ENCODE measurements at places on chromosomes 12 and 14.

DNA sequence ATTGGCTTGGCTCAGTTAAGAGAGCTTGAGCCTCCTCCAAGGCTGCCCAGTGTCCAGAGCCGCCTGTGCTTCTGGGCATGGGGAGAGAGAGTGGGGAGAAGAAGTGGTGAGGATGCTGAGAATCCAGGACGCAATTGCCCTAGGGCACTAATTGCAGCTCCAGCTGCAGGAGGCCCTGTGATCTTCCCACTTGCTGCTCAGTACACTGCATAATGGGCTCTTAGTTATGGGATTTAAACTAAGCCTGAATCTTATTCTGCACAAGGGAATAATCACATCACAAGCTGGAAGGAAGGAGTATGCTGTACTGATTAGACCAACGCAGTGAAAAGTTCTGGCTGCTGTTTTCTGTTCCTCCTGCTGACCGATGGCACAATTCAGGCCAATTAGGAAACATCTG lies 101.0 kb upstream of the PRMT8 start:
- no peak for DNase-seq

GRCh38 chr12:96134200-96134599 lies 60.0 kb upstream of the ELK3 start:
- DNase-seq: no peak

DNA sequence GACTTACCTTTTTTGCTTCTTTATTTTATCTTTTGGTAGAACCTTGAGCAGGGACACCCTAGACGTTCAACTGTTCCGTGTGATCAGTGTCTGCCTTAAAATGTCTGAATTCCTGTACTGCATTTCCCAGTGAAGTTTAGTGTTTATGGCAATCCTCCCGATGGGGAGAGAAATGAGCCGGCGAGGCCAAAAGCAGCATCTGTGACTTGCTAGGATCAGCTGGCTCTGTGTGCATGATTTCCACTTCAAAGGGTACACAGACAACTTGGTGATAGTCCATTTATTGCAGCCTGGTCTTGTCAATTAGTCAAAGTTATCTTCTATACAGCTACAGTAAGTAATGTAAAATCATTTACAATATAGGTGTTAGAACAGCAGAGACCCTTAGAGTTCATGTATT lies 768.5 kb downstream of the DIO2 start:
- DNase-seq: no peak

- no peak for DNase-seq
Observed at GRCh38 chr14:96660667-96661066, 136.5 kb upstream of the VRK1 start.

DNA sequence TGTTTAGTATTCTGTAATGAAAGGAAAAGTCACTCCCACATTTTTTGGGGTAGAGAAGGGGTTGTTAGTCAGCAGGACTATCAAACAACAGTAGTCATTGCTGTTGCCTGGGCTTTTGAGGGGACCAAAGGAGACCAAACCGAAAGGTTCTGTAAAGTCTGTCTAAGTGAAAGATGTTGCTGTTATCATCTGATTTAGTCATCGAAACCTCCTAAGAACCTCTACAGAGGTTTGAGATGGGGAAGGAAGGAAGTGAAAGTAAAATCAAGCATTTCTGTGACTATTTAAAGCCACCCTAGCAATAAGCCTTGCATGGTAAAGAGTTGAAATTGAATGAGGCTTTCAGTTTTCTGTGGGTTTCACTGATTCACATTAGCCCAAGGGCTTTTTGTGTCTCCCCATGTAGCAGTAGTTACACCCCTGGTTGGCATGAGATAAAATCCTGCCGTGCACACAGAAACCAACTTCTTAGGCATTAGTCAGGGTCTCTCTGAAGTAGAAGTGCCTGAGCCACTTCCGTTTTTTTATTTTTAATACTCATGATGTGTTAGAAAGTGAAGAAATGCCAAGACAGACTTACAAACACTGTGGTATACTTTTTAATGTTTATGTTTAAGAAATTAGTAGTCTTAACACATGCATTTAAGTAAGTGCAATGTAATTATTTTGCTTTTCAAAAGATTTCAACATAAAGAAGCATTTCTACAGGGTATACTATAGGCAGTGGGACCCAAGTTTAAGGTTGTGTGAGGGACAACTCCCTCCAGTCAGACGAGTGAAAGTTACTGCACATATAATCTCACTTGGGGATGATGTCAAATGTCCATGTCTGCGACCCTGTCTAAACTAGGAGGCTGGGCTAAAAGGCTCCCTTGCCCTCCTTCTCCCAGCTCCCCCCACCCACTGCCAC lies 50.4 kb downstream of the DYRK2 start:
- DNase-seq: no peak

DNA sequence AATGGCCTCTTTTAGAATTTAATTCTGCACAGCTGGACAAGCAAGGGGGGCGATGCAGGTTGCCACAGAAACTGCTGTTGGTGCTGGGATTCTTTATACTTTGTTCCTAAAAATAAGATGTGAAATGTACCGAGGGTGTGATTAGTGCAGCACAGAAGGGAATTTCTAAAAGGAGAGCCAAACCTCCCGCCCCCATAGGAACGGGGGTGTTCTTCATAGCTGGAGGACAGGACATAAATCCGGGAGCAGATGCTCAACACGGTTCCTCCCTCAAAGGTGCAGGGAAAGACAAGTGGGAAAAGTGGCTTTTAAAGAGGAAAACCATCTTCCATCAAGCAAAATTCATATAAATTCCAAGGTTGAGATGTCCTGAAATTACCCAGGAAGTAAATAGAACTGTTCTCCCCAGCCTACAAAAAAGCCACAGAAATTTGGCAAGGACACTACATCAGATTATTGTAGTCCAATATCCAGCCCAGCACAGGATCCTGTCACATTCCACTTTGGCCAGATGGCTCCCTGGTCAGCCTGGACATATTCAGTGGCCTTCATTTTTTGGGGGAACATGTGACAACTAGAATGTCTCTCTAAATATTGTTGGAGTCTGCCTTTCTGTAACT lies 51.4 kb upstream of the TMX1 start:
- DNase-seq: no peak

All from BE2C (cell line).